Ovary (tissue), 10 donors: ENCODE measurements at places on chromosomes 12 and 14. TPM values are rescaled to one million over a fixed set of nuclear protein-coding genes. Genes with fewer than 3 reads are reported as not detected.

ABCB9 gene
- total RNA-seq, result 9.9 TPM

LALBA gene
- not detected for total RNA-seq

TNS2 gene
- 88.7 TPM for total RNA-seq

CLEC9A gene
- 0.22 TPM for total RNA-seq

CCDC184 gene
- 16.6 TPM for total RNA-seq

RDH16 gene
- total RNA-seq, result 0.53 TPM
